Stimulated activated CD4-positive, alpha-beta T cell treated with anti-CD3 and anti-CD28 coated beads, Interleukin-4, amount 100 ng/mL, for 48 hours (primary cell): ENCODE measurements at places on chromosomes 2 and 18.

- DNase-seq, result no peak
Observed at GRCh38 chr2:197286805-197287595, 23.6 kb downstream of the ANKRD44 start.

GRCh38 chr2:7356909-7357584 lies 439.8 kb downstream of the RNF144A start:
- DNase-seq, result no peak

DNA sequence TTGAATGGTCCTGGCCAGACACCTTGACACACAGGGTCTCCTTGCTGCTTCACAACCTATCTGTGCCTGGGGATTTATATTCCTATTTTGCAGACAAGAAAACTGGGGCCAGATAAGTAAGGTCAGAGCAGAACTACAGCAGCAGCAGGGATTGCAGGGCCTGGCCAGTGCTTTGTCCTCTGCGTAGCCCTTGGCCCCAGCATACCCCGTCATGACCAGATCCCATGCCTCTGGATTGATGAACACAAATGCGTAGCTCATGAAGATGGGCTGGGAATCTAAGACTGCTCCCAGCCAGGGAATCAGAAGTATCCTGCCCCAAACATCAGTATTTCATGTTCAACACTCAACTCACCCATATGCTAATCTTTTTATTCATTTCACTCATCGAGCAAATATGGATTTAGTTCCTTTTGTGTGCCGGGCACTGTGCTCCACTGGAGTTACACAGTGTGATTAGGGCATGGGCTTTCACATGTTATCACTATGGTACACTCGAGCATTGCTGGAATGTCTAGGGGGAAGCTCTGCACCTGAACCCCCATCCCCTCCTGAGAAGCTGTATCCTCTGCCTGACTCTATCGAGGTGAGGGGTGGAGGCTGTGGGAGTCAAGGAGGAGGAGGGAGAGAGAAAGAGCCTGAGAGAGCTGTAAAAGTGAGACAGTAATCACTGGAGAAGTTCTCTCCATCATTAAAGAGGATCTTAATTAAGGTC lies 143.3 kb downstream of the CYP26B1 start:
- no peak for DNase-seq

- DNase-seq, result no peak
Observed at GRCh38 chr2:20300656-20301055, 50.0 kb downstream of the PUM2 start.

DNA sequence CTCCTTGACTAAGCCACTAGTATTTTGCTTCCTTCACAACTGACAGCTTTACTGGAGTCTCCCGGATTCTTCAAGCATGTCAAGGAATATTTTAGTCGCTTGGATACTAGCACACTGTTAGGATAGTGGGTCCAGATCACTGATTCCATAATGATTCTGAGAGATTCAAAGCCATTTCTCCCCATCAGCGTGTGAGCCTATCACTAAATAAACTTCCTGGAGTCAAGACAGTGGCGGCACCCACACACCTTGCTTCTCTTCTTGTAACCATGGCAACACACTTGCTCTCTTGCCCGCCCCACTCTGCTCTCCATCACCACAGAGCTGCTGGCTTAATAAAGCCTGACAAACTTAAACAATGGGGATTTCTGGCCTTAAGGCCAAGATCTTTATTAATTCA lies 245.1 kb downstream of the LRRTM1 start:
- no peak for DNase-seq

DNA sequence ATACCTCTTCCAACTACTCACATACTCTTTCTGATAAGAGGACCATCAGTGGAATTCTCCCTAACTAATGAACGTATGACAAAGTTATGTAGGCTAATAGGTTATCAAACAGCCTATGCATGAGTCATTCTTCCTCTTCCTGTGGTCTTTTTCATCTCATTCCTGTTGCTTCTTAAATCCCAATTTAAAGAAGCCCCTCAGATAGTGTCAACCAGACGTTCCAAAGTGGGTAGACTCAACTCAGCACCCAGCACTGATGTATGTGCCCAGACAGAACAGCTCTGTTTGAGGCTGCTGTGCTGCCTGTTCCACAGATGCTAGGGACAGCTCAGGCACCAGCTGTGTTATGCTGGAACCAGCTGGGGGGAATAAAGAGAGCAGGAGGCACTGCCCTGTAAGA lies 52.6 kb downstream of the CXCR4 start:
- no peak for DNase-seq
